ENCODE measurements at places on chromosomes 3 and 15.

GRCh38 chr3:157692468-157692867, 189.3 kb upstream of the VEPH1 start:
- DNase-seq = no peak

- DNase-seq = no peak
Observed at GRCh38 chr15:76239786-76240185, 71.5 kb downstream of the ETFA start.

DNA sequence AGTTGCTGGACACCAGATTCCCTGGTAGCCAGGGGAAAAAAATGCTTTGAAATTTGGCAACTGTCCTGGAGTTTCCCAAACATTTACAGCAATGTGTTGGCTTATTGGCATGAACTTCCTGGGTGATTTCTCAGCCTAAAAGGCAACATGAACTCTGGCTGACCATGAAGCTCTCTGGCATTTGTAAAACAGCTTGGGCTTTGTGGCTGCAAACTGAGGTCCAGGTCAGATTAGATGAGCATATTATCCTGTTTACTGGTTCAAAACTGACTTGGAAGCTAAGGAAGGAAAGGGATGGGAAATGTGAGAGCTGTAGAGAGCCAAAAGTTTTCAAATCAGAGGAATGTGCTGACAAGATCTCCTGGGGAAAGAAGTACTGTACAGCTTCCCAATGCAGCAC, 139.0 kb downstream of the P3H2 start:
- peak; percentile 65 for DNase-seq

- no peak for DNase-seq
Observed at GRCh38 chr15:32872621-32873283, 154.9 kb downstream of the GREM1 start.

DNA sequence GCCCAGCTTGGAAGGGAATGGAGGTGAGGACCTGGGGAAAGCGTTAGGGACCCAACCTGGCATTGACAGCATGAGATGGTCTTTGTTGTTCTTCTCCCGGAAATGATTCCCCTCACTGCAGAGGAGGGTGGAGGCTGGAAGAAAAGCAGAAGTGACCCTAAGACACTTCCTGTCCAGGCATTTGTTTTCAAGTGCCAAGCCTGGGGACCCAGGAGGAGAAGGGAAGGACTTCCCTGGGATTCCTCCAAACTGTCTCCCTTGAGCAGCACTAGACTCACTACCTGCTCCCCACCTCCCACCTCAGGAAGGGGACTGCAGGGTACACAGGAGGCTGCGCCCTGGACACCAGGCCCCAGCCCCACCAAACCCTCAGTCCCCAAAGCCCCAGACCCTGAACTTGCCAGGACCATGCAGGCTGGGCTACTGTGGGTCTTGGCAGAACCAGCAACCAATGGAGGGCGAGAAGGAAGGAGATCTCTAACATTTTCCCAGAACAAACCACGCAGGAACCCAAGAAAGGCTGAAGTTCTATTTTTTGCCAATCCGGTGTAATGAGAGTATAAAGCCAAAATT, 9.8 kb upstream of the VIPR1 start:
- no peak for DNase-seq

DNA sequence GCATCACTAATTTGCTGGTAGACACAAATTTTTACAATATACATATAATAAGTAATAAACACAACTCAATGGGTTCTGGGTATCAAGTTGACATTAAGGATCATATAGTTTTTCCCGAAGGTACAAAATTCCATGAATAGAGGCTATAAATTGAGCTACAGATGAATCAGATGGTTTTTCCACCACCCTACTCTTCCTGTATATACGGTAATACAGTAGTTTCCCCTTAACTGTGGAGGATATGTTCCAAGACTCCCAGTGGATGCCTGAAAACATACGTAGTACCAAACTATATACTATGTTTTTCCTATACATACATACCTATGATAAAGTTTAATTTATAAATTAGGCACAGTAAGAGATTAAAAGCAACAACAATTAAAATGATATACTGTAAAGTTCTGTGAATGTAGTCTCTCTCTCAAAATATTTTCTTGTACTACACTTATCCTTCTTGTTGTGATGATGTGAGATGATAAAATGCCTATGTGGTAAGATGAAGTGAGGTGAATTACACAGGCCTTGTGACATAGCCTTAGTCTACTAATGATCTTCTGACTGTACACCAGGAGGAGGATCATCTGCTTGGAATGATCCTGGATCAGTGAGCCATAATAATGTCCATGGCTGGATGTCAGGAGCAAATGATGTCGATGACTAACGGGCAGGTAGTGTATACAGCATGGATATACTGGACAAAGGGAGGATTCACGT, 116.7 kb downstream of the NR1I2 start:
- DNase-seq = no peak

DNA sequence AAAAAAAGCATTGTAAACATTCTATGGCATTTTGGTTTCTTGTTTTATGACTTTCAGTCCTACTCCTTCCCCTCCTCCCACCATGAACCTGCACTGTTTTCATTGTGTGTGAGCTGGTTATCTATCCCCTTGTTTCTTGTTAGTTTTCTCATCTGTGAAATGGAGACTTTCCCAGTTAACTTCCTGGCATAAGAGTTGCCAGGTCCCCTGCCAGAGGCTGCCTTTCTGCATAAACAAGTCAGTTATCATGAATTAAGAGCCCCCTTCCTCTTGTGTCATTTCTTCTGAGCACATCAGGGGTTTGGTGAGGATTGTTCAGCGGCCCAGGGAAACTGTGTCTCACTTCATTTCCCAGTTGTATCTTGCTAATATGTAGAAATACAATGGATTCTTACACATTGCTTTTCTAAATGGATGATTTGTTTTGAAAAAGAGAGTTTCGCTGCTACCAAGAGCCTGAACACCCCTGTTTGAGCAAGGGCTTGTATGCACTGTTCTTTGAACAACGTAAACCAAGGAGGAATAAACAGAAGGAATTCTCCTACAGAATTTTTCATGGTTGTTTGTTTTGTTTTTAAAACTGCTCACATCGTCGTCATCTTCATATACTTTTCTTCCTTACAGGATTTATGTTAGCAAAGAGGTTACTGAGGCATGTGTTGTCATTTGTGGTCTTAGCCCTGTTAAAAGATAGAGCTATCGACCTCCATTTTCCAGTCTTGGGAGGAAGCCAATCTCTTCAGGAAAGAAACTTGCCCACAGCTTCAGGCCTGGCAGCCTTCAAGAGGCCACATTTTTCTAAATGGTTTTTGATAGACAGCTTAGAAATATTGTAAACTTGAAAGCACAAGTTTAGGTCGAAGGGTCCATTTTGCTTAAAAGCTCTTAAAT, 144.6 kb upstream of the IL12A start:
- DNase-seq = no peak

- DNase-seq = no peak
Observed at GRCh38 chr3:38116471-38117162, 20.3 kb downstream of the ACAA1 start.

- peak; percentile 55 for DNase-seq
Observed at GRCh38 chr3:195102609-195103467, 168.1 kb downstream of the XXYLT1 start.

DNA sequence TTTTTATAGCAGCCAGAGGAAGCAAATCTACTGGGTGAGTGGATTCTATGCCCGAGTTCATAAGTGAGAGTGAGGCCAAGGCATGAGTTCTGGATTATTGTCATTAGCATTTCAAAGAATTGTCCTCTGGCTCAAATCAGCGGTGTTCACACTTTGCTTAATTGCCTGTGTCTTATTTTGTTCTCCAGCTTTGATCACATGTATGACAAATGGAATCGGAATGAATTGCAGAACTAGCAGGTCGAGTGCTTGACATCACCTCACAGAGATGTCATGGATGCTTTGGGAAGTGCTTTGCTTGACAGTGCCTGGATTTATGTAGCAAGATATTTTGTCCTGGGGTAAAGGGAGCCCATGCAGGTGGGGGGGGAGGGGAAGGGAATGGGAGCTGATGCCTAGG, 68.0 kb downstream of the SH3GL3 start:
- no peak for DNase-seq

- DNase-seq = peak; percentile 72
Observed at GRCh38 chr15:60673918-60674558, 195.1 kb upstream of the ICE2 start.

- no peak for DNase-seq
Observed at GRCh38 chr3:28103861-28104260, 137.6 kb upstream of the CMC1 start.

GRCh38 chr3:16841041-16841753, 43.6 kb upstream of the PLCL2 start:
- no peak for DNase-seq

GRCh38 chr3:56817646-56818045, 15.9 kb upstream of the ARHGEF3 start:
- DNase-seq = no peak

GRCh38 chr15:29677871-29678461, 144.3 kb downstream of the TJP1 start:
- DNase-seq = no peak

GRCh38 chr15:25186411-25186810, 231.6 kb downstream of the SNRPN start:
- DNase-seq = no peak

DNA sequence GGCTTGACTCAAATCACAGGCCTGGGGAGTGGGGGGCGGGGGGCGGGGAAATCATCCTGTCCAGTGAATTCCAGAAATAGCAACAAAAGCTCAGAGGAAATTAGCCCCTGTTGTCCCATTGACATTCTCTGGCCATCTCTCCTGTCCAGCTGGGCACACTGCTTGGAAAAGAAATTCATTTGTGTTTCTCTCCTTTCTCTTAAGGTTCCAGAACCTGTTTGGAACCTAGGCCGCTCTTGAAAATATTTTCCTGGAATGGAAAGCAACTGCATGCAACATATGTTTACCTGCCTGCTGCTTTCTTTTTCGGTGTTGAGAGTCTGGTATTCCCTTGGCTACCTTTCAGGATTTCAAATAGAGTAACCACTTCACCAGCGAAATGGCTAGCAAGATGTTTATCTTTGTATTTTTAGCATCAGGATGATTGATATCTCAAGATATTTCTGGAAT, 169.0 kb downstream of the GHSR start:
- no peak for DNase-seq

DNA sequence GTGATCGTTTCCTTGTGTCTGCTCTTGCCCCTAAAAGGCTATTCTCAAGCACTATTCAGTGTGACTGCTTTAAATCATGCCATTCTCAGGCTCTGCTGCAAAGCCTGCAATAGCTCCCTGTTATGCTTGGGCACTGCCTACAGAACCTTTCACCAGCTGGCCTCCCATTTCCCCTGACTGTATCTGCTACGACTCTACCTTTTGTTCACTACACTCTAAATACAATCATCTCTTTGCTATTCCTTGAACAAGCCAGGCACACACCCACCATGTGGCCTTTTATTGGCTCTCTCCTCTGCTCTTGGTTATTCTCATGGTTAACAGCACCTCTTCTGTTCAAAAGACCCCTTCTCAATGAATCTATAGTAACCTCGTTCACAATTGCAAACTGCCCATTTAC, 29.6 kb upstream of the FNDC3B start:
- no peak for DNase-seq

DNA sequence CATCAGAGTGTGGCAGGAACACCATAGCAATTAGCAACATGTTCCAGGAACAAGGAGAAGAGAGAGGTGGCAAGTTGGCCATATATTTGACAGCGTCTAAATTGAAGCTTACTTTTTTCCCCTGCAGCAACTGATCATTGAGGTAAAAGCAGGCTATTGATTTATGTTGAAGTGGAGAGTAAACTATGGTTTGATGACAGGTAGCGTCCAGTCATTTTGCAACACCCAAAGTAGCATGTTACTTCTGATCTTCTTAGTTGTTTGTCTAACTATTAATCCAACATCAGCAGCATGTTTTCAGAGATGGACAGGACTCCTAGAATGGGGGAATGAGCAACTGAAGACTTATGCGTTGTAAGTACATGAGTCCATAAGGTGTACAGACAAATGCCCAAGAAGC, 225.8 kb downstream of the ZPLD1 start:
- no peak for DNase-seq

GRCh38 chr3:102132370-102132769, 283.1 kb downstream of the NFKBIZ start:
- DNase-seq = no peak

- no peak for DNase-seq
Observed at GRCh38 chr3:170485696-170486095, 67.0 kb downstream of the CLDN11 start.

- DNase-seq = no peak
Observed at GRCh38 chr15:49062900-49063299, 16.7 kb upstream of the SECISBP2L start.

GRCh38 chr3:10873415-10873814, 57.4 kb downstream of the SLC6A11 start:
- no peak for DNase-seq

DNA sequence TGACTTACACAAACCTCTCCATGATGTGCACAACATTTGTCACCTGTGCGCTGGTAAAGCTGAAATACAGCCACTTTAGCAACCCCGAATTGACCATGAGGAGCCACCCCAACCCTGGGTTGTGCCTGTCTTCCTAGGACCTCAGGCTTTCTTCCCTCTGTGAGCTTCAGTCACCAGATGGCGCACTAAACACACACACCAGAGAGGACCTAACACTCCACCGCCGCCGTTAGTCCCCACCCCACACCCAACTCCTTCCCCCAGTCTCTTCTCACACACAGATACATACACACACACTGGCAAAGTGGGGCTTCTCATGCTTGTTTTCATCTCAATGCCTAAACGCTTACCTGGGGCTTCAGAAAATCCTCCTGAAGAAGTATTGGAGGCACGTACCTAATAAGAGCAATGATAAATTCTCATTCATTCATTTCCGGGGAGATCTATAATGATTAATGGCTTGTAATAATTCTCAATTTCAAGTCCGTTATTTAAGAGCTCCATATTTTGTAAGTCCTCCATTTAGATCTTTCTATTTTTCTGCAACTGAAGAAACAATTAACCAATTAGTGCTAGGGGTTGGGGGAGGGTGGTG, 2.1 kb upstream of the CCDC80 start:
- DNase-seq = peak; percentile 78

- no peak for DNase-seq
Observed at GRCh38 chr3:89908711-89909213, 801.3 kb downstream of the EPHA3 start.

- DNase-seq = no peak
Observed at GRCh38 chr3:14730703-14731382, 55.9 kb downstream of the C3orf20 start.

- no peak for DNase-seq
Observed at GRCh38 chr3:62824965-62825592, 50.1 kb downstream of the CADPS start.

DNA sequence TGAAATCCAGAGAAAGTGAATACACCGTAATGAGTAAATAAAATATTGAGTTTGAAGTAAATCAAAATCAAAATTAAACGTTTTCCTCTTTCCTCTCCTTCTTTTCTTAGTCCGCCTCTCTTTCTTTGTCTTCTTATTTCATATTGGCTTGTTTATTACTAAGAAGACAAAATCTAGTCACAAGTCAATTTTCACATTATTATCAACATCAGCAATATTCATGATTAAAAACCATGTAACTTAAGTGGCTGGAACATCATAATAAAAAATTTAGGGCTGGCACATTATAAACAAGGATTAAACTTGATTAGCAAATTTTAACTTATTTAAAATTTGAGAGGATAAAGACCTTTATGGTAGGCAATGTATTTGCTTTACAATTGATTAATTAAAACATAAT, 61.4 kb downstream of the BCHE start:
- DNase-seq = no peak

Data from retinal pigment epithelial cell (primary cell).